ENCODE measurements at places on chromosomes 11 and 22. TPM values are rescaled to one million over a fixed set of nuclear protein-coding genes. Genes with fewer than 3 reads are reported as not detected.

- no peak for DNase-seq
Observed at GRCh38 chr11:102288725-102289083, 28.6 kb upstream of the BIRC3 start.

OR5B21 gene
- polyA plus RNA-seq, result not detected

DNA sequence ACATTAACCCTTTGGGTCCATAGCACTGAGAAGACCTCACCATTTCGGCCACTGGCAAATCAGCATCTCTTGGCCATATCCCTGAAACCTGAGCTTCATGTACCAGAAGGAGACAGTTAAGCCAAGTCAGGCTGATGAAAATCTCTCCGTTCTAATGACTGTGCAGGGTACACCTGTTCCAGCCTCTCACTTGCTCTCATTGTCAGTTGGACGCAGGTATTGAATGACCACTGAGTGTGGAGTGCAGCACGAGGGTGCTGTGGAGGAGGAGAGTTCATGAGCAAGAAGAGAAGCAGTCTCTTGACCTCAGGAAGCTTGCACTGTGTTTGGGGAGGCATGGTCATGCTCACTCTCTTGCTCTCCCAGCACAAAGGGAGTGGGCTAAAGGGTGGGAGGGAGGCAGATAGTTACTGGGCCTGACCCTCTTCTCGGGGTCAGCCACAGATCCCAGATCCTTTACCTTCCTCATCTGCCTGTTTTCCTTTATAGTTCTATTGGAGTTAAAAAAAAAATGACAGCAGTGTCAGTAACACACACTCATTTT lies 65.2 kb downstream of the ZBTB16 start:
- DNase-seq, result no peak

GRCh38 chr11:36317992-36318391 lies 21.9 kb downstream of the PRR5L start:
- no peak for DNase-seq

GRCh38 chr11:72132646-72133045 lies 2.9 kb upstream of the FOLR3 start:
- DNase-seq, result no peak

DNA sequence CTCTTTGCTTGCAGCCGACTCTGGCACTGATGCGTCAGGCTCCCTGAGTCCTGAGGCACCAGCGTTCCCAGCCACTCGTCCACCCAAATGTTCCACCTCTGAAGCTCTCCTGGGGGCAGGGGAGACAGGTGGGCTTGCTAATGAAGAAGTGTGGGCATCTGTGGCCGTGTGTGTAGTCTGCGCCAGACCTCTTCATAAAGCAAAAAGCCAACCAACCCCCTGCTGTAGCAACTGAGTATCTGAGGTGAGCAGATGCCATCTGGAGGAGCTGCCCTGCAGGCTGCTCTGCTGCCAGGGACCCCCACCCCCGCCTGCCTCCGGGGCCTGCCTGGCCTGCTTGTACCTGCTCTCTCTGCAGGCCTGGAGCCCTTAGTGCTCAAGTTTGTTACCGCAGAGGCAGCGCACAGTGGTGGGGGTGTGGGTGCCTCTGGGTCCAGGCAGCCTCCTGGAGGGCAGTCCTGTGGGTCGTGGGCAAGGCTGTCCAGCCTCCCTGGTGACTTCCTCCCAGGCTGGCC lies 272.5 kb downstream of the TBC1D22A start:
- DNase-seq, result no peak

- no peak for DNase-seq
Observed at GRCh38 chr11:110467556-110467955, 37.8 kb downstream of the FDX1 start.

- no peak for DNase-seq
Observed at GRCh38 chr11:42237701-42238235, 778.3 kb upstream of the LRRC4C start.

CASP5 gene
- polyA plus RNA-seq, result 0.31 TPM

GRCh38 chr11:44940404-44940803 lies 10.3 kb downstream of the TP53I11 start:
- DNase-seq, result no peak

GRCh38 chr11:74412733-74413359 lies 14.6 kb upstream of the PGM2L1 start:
- DNase-seq, result no peak

DNA sequence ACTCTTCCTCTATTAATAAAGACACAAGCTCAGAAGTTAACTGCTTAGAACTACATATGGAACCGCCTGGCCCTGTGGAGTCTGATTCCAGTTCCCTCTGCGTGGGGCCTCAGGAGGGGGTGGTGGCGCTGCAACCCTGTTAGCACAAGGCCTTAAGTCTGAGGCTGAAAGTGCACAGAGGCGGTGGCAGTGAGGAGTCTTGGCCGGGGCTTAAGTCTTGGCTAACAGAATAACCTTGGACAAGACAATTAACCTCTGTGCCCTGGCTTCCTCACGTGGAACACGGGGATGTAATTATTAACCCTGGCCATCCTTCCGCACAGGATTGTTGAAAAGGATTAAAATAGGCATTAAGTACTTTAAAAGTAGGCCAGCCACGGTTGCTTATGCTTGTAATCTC lies 191.5 kb downstream of the CEP164 start:
- no peak for DNase-seq

DNA sequence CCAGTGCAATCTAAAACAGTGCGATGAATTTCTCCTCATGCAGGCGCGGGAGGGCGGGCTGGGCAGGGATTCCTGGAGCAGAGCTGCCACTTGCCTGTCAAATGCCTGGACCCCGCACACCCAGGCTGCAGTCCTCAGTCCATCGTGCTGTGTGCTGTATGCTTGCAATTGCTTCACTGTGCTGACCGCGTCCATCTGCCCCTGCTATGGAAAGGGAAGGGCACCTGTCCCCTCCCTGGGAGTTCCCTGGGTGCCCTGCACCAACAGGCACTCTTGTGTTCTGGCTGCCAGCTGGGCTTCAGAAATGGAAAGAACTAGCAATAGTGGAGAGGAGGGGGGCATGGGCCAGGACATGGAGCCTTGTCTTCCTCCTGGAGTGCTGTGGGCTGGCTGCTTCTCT lies 185.4 kb upstream of the B3GAT1 start:
- peak; percentile 11 for DNase-seq

PHF21B gene
- 1.2 TPM for polyA plus RNA-seq

FAT3 gene
- 59.3 TPM for polyA plus RNA-seq

ANKK1 gene
- 0.58 TPM for polyA plus RNA-seq

GRCh38 chr11:126914941-126915340 lies 85.6 kb downstream of the KIRREL3 start:
- no peak for DNase-seq

- no peak for DNase-seq
Observed at GRCh38 chr11:126311401-126312291, 7.8 kb downstream of the DCPS start.

MS4A15 gene
- polyA plus RNA-seq, result not detected

POLR2L gene
- polyA plus RNA-seq, result 70.1 TPM

DNA sequence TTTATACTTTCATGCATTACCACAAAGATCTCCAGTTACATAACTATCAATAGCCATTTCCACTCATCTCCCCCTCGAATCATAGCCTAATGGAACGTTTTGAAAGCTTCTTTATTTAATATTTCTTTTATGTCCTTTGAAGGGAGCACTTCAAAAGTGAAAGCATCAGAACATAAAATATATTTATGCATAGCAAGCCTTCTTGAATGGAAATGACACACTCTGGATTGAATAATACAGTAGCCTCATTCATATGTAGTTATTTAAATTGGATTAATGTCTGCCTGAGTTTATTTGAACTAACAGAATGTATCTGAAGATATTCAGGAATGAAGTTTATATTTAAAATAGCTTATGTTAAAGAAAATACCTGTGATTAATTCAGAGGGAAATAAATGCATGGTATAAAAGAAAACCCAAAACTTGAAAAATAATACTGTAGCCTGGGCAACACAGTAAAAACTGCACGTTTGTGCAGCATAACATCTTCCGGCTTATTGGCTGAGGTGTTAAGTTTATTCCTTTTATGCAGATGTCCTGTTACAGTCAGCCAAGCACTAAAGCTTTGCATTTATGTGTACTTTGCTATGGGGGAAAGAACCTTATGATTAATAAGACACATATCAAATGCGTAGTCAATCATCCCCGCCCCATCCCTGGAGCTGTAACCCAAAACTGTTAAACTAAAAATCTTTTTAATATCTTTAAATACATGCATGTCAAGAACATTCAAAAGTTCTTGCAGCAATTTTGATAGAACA lies 22.0 kb downstream of the OOSP3 start:
- no peak for DNase-seq

DNA sequence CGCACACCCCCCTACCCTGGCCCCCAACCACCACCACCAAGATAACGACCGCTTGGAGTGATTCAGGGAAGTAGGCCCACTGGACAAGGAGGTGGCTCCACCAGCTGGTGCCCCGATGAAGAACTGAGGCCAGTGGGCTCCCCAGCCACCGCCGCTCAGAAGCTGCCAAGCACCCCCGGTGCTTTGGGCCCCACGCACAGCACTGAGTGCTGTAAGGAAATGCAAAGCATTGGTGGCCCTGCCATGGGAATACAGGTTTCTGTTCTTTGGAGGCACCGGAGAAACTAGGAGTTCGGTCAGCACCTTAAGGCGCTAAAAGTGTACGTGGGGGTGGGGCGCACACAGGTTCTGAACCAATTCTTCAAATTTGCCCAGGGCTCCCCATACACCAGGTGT lies 664 bp upstream of the PRSS23 start:
- no peak for DNase-seq

DNA sequence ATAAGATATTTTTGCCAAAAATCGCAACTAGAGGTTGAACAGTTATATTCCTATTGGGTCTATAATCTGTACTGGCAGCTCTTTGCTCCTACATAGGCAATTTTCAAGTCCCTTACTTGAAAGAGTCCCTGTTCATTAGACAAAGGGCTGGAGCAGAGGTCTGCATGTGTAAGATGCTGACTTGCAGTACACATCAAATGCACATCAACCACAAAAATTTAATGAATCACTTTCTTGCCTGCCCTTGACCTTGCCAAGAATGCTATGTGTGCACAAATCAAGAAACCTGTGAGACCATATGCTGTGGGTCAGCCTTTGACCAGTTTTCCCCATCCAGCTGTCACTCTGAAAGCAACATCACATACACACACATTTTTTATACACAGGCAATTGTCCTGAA lies 661.5 kb downstream of the LRRC4C start:
- no peak for DNase-seq

- no peak for DNase-seq
Observed at GRCh38 chr22:17257121-17258001, 38.1 kb upstream of the ADA2 start.

OR8G1 gene
- 0.04 TPM for polyA plus RNA-seq

DNA sequence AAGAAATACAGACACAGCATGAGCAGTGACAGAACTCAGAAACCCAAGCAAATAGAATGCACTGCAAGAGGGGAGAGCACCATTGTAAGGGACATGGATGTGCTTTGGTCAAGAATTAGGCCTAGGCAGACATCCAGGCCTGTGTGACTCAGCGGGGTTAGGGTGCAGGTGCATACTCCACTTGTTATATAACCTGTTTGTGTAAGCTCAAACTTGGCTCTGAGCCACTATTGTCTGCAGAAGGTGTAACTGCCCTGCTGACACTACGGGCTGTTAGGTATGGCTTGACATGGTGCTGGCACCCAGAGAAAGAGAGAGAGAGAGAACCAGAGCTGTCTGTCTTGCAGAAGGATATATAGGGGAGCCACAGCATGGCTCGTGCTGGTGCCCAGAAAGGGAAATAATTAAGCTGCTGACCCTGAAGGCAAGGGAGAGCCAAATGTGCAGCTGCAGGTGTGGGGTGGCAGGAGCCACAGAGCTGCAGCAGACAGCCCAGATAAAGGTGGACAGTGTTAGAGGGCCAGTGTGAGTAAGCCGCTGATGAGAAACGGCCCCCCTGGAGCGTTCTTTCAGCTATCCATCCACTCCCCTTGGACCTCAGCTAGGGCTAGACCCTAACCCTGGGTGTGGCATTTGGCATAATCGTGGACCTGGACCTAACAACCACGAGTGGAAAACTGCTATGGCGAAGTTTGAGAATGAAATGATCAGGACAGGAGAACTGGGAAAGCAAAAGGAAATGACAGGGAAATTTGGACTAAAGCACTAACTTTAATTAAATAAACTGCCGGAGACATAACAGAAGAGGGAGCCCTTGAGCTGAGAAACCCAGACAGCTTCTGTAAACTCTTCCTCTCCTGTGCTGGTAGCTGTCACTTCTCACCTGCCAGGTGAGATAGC lies 253.0 kb upstream of the CCDC179 start:
- peak; percentile 53 for DNase-seq

GRCh38 chr22:25077964-25078363 lies 121.7 kb upstream of the CRYBB3 start:
- DNase-seq, result no peak

DBX1 gene
- not detected for polyA plus RNA-seq

KRTAP5-11 gene
- 0.41 TPM for polyA plus RNA-seq

- DNase-seq, result no peak
Observed at GRCh38 chr11:124657904-124658303, 15.6 kb downstream of the SIAE start.

DNA sequence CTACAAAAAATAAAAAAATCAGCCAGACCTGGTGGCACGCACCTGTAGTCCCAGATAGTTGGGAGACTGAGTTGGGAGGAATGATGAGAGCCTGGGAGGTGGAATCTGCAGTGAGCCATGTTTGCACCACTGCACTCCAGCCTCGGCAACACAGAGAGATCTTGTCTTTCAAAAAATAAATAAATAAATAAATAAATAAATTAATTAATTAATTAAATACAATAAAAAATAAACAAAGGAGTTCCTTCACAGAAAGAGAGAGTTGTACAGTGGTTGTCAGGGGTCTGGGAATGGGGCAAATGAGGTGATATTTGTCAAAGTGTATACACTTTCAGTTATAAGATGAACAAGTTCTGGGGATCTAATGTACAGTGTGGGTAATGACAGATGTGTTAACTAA lies 49.8 kb upstream of the GAB2 start:
- DNase-seq, result no peak

GRCh38 chr11:63613517-63614135 lies 607 bp downstream of the PLAAT3 start:
- DNase-seq, result no peak

DNA sequence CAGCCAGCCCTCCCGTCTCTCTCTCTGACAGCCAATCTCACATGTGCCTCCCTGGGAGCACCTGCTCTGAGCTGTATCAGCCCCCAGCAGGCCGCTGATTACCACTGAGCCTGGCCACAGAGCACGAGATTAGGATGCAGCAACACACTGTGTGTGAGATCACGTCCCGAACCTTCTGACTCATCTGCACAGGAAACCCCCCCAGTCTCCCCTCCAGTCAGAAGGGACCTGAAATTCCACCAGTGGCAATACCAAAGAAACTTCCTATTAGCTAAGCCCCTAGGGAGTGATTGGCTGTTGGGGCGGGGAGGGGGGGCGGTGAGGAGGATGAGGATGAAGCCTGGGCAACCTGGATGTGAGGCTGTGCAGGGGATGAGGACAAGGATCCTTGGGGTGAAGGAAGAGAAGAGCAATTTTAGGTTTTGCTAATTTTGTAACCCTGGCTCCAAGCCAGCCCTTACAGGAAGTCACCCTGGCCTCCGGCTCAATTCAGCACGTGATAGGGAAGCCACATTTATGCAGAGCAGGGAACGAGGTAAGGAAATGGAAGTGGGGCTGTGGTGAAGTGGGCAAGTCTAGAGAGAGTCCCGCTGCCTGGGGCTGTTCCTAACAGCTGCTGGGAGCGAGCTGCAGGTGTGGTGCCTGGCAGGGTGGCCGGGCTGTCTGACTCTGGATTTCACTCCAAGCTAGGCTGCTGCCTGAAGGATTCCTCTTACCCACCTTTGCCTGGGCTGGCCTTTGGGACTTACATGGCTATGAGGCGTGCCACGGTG lies 1.9 kb downstream of the SLC43A3 start:
- DNase-seq, result peak; percentile 37

GPR152 gene
- not detected for polyA plus RNA-seq

- DNase-seq, result no peak
Observed at GRCh38 chr11:115421352-115421991, 82.7 kb downstream of the CADM1 start.

GAL gene
- polyA plus RNA-seq, result not detected

Data from left lung (tissue), 14 donors.